Activated CD4-positive, alpha-beta T cell treated with anti-CD3 and anti-CD28 coated beads, Interleukin-2, amount 50 U/mL, for 48 hours (primary cell): ENCODE measurements at places on chromosomes 2 and 18.

DNA sequence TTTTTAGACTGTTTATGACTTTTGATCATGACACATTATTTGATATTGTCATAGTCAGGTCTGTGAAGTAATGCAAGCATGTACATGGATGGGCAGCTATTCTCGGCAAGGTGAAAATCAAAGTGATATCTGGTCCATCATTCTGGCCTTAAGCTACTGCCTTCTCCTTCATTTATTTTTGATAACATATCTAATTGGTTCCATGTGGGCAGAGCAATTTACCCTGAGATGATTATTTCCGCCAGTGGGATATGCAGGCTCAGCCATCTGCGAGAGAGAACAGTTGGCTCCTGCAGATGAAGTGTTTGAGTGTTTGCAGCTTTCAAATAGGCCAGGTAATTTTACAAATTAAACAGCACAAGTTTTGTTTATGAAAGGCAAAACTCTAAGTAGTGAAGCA is 116.4 kb downstream of the LYPD6 start:
- DNase-seq = no peak

DNA sequence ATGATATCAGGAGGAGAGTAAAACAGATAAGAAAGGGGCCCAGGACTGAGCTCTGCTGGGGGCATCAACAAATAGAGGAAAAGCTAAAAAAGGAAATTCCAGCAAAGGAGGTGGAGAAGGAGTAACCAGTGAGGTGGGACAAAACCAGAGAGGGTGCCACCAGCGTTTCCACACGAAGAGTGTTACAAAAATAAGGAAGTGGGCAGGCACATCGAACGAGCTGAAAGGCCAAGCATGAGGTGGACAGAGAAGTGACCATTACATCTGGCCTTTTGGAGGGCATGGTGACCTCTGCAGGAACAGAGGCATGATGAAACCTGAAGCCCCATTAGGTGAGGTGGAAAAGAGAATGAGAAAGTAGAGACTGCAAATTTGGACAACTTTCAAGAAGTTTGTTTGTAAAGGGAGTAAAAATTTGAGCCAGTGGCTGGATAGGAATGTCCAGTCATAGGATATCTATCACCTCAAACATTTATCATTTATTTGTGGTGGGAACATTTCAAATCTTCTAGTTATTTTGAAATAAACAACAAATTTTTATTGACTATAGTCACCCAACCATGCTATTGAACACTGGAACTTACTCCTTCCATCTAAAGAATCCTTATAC is 18.4 kb upstream of the VIT start:
- DNase-seq = no peak

DNA sequence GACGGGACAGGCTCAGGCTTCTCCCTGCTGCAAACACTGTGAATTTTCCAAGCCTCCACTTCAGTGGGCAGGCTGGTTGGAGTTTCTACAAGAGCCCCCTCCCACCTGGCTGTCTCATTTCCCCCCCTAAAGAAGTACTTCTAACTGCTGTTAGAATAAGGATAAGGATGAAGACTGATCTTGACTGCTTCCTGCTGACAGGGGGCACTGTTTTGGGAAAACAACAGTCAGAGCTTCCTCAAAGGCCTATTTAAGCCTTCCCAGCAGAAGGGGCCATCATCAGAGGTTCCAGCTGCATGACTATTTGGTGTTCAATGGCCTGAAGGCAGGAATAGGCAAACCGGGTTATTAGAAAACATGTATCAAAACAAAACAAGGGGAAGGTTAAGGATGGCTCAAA is 1162.8 kb downstream of the DSC3 start:
- no peak for DNase-seq

DNA sequence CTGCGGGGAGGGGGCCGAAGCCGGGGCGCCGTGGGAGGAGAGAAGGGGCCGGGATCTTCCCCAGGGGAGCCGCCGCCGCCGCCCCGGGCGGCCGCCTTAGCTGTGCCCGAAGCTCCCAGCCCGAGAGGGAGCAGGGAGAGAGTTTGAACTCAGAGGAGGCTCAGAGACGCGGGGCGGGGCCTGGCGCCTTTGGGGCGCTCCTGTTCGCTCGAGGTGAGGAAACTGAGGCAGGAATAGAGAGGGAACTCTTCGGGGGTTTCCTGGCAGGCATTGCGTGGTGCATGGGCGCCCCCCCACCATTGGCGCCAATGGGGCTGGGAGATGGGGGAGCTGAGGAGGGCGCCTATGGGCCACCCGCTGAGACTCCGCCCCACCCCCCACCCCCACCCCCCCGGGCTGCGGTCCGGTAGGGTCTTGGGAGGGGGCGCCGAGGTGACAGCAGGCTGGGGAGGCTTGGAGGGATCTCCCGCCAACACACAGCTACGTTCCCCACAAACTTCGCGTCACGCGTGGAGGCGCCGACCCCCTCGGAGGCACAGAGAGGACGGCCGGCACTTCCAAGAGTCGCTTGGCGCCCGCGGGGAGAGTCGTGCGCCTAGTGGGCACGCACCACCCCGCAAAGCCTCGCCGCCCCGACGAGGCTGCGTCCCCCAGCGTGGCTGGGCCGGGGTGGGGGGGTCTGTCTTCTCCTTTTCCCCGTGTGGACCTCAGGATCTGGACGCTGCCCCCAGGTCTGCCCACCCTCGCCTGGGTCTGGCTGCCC is 680 bp downstream of the CTDSP1 start:
- DNase-seq = peak; percentile 55

GRCh38 chr18:29196307-29196706 is 1019.4 kb upstream of the CDH2 start:
- no peak for DNase-seq

DNA sequence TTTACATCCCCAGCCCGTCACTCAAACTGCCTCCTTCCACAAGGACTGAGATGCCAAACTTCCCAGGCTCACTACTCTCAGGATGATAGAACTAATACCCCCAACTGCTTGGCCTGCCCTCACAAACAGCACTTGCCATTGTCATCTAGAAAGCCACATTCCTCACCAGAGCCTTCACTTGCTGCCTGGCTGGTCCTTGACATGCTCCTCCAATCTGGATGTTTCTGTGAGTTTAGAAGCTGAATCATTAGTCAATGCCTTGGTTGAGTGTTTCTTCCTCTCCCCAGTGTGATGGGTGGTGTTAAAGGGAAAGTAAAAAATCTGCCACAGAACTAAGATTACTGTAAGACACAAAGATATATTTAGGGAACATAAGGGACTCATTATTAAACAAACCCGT is 52.5 kb downstream of the MARCHF4 start:
- DNase-seq = no peak

- no peak for DNase-seq
Observed at GRCh38 chr2:4745056-4745991, 946.9 kb upstream of the SOX11 start.

DNA sequence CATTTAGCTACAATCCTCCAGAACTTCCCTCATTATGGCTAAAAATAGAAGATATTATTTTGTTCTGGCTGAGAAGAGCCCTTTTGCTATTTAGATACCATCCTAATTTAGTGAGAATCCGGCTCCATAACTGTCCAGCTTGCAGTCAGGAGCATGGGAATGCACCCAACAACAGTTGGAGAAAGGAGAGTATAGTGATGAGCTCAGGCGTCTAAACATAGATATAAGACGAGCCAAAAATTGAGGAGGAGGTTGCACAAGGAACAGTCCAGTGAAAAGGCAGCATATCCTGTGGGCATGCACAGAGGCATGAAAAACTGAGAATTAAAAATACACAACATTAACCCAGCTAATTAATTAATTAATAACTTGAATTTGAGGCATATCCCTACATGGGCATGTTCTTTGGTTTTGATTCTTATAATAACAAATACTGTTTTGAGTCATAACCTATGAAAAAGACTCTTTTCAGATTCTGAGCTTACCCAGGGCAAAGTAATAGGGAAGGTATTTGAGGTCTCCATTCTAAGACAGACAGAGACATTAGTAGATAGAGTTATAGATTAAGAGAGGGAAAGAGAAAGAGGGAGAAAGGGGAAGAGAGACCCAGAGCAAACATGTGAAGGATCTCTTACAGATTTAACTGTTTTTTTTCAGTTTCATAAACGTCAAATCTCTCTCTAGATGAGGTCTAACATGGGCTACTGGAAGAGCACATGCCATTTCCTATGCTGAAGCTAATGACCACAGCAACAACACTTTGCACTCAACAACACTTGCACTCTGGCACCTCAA is 311.2 kb downstream of the OSR1 start:
- DNase-seq = no peak

- DNase-seq = no peak
Observed at GRCh38 chr18:62998443-62998842, 283.1 kb downstream of the PHLPP1 start.

DNA sequence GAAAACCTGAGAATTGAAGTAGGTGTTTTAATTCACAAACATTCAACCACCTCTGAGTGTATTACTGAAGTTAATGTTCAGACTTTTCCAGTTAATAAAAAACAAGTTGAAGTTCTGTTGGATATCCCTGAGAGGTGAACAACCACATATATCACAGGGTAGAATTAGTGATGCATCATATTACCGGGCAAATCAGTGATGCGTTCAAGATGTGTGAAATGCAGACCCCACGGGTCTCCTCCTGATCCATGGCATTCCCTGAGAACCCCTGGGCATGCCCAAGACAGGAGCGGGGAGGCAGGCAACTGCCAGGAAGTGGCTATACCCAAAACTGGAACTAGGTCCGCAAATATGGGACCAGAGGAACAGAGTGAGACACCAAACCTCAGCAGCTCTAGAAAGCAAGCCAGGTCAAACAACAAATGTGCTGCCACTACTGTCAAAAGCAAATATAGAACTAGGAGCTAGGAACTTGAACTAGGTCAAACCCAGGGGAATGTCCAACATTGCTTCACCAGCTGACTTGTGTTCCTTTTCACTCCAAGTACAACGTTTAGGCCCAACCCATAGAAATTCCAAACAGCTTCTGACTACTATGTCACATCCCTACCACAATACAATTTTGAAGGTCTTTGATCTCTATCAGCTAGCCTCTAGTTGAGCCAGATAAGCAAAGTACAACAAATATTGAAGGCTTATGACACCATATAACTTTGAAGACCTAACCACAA is 20.2 kb downstream of the PSTPIP2 start:
- no peak for DNase-seq

DNA sequence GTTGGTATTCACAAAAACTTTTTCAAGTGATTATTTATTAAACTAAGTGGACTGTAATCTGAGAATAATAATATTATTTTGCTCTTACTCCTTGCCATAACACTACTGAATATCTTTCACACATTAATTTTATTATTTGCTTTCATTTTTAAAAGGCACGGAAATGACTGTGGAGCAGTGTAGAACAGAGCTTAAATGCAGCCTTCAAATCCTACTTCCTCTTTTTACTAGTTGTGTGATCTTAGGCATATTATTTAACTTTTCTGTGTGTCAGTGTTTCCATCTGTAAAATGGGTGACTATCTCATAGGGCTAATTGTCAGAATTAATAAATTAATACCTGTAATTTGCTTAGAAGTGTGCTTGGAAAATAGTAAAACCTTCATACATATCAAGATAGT is 55.5 kb upstream of the SLC8A1 start:
- DNase-seq = no peak

DNA sequence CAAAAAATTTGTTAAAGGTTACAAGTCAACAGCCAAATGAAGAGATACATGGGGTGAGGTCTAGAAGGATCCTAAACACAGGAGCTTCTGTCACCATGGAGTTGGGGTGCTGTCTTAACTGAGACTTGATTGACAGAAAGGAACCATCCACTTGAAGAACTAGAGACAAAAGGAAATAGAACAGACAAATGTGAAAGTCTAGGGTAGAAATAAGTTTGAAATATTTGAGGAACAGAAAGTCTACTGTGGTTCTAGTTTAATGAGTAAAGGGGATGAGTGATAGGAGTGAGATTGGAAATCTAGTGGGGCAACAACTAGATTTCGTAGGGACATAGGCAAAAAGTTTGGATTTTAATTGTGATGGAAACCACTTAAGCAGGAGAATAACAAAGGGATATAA is 18.7 kb downstream of the RBBP8 start:
- DNase-seq = no peak

- no peak for DNase-seq
Observed at GRCh38 chr2:60677356-60677755, 78.7 kb upstream of the PAPOLG start.

- no peak for DNase-seq
Observed at GRCh38 chr2:37644191-37644590, 27.3 kb downstream of the CDC42EP3 start.

DNA sequence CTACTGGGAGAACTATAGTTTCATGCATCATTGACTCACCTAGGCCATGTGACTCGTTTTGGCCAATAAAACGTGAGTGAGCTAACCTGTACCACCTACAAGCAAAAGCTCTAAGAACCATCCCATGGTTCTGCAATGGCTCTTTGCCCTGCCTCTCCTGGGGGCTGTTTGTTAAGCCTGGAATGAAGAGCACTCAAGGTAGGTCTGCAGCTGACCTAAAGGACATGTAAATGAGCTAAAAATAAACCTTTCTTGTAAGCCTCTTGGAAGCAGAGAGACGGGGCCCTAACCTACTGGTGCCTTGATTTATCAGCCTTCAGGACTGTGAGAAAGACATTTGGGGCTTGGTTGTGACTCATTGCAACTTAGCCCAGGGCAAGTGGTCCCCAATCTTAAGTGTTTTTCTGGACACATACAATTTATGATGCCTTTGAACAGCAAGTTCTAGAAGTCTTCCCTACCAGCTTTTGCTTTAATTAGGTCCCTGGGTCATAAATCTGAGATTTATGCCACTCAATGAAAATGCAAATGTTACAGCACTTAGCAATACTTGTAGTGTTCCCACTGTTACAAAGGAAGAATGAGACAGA is 107.4 kb downstream of the OSBPL6 start:
- no peak for DNase-seq

DNA sequence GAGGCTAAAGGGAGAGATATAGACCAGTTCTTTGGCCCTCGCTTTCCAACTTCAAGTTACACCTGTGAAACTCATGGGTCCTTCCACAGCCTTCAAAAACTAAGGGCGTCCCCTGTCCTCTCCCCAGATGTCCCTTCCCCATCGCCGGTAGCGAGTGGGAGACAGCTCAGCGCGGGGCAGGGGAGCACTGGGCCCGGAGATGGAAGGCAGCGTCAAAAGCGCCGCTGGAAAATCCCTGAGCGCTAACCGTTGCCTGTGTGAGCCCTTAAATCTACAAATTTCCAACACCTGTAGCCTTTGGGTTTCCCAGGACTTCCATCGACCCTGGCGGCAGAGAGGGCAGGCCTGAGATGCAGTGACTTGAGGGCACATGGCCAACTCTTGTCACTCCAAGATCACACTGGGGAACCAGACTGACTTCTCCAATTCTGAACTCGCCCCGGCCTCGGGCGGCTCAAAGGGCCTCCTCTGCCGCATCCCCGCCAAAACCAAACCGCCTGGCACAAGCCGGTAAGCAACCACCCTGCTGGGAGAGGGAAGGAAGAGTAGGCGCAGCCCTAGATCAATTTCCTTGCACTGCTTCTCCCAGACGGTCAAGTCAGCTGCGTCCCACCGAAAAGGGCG is 879 bp upstream of the EPAS1 start:
- peak; percentile 23 for DNase-seq

GRCh38 chr18:23838801-23839366 is 149.6 kb downstream of the LAMA3 start:
- no peak for DNase-seq

DNA sequence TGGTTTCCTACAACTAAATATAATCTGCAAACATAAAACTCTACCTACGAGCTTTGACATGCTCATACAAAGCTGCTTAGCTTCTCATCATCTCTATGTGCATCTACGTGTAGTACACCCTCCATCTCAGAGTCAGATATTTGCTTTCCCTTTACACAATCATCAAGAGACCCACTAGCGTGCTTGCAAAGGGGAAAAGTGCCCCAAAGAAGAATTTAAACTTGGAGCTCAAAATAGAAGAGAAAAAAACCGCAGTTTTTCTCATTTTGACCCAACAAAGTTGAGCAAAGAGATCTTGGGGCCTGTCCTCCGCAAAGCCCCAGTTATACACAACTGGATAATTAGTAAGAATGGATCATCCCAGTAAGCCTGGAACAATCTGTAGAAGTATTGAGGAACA is 104.1 kb downstream of the PAX3 start:
- no peak for DNase-seq
